ENCODE measurements at places on chromosomes 6 and 20. TPM values are rescaled to one million over a fixed set of nuclear protein-coding genes. Genes with fewer than 3 reads are reported as not detected.

The ABHD16B gene
- not detected for total RNA-seq

The ZC3H12D gene
- total RNA-seq = 1.1 TPM

The RIMS1 gene
- 4.2 TPM for total RNA-seq

The TBC1D20 gene
- total RNA-seq = 21.4 TPM

The VARS1 gene
- 22.0 TPM for total RNA-seq

- no peak for DNase-seq
Observed at GRCh38 chr20:14777591-14777990, 440.2 kb upstream of the FLRT3 start.

DNA sequence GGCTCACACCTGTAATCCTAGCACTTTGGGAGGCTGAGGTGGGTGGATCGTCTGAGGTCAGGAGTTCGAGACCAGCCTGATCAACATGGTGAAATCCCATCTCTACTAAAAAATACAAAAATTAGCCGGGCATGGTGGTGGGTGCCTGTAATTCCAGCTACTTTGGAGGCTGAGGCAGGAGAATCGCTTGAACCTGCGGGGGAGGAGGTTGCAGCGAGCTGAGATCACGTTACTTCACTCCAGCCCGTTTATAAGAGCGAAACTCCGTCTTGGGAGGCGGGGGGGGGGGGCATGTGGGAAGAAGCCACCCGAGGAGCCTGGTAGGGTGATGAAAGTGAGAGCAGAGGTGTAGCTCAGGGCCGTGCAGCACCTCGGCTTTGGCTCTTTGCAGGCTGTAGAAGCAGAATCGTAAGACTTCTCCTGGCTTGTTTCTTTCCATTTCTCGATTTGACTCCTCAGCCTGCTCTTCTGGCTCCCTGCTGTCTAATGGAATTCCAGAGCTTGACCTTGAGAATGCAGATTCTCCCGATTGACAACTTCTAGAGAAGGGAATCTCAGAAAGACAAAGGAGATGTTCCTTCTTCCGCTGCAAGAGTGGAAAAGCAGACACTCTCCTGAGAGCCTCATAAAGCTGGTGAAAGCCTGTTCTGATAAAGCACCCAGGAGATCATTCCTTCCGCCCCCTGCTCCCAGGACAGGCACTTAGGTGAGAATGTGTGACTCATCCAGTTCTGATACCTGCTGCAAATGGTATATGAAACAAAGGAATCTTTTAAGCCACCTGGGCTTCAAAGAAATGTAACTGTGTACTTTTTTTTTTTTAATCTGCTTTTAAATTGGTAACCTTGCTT is 26.0 kb upstream of the PPP1R16B start:
- no peak for DNase-seq

DNA sequence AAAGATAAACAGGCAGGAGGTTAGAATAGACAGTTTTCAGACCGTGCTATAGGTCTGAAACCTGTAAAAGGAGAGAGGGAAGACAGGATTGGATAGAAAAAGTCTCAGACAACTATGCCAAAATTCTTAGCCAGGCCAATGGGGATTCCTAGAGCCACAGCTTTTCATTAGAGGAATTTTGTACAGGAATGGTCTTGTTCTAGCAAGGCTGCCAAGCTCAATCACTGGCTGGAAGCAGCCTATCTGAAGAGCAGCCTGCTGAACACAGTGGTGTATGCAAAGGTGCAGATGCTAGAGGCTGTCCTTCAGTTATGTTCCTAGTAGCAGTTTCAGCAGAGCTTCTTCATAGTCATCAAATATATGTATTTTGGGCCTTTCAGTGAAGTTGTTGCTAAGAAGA is 313.1 kb downstream of the GRIK2 start:
- no peak for DNase-seq

- no peak for DNase-seq
Observed at GRCh38 chr6:169847901-169848311, 96.5 kb downstream of the ERMARD start.

DNA sequence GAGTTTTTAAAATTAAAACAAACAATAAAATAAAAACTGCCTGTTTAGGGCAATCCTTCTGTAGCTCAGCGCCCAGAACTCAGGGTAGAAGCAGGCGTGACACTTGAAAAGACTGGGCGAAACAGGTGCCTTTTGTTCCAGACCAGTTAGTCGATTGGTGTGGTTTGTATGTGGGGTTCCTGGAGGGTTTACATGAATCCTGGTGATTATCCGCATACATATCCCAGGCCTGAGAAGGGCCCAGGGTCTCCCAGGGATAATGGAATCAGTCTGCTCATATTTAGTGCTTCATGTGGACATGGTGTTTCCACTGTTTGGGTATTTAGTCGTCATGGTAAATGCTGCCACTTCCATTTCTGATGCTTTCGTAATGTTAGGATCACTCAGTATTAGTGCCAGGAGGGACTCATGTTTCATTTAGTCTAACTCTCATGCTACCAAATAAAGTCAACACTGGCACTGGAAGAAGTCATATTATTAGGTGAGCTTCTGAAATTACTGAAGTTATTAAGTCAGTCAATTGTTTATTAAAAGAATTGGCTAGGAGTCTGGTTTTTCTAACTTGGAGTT is 116.5 kb downstream of the SAMD5 start:
- no peak for DNase-seq

GRCh38 chr20:4637081-4637797 is 84.5 kb upstream of the PRND start:
- no peak for DNase-seq

GRCh38 chr6:16698997-16699868 is 62.0 kb downstream of the ATXN1 start:
- DNase-seq = no peak

DNA sequence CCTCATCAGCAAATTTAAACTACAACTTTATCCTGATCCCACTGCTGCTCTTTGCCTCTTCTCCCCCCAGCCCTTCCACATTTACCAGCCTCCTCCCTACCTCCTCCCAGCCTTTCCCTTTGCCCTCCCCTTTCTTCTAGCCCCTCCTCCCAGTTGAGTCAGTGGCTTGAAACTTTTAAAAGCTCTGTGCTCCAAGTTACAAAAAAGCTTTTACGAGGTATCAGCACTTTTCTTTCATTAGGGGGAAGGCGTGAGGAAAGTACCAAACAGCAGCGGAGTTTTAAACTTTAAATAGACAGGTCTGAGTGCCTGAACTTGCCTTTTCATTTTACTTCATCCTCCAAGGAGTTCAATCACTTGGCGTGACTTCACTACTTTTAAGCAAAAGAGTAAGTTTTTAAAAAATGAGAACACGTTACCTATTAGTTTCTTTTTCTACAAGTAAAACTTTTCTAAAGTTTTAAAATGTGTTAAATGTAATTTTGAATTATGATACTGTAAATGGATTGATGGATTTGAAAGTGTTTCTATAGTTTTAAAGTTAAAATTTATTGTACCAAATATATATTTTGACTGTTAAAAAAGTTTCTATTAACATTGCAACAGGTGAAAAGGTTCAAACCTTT is at the start of gene GJA1:
TSS of gene GJA1 (plus strand) at position 203 of the 626 bp plus-strand sequence. CDS start 11,202 bp downstream, outside the sequence.
- no peak for DNase-seq

DNA sequence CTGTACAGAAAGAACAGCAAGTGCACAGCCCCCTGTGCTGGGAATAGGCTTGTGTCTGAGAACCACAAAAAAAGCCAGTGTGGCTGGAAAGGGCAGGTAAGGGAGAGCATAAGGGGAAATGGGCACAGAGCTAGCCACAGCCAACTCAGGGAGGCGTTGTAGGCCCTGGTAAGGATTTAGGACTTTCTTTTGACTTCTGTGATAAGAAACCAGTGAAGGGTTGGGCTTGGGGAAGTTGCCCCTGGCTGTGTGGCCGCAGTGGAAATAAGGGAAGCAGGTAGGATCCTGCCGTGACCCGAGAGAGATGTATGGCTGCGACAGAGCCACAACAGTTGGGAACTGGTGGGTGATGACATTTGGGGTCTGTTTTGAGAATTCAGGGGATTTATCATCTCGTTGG is 30.0 kb upstream of the PHACTR2 start:
- DNase-seq = no peak

- no peak for DNase-seq
Observed at GRCh38 chr6:92723390-92723931, 695.9 kb downstream of the EPHA7 start.

DNA sequence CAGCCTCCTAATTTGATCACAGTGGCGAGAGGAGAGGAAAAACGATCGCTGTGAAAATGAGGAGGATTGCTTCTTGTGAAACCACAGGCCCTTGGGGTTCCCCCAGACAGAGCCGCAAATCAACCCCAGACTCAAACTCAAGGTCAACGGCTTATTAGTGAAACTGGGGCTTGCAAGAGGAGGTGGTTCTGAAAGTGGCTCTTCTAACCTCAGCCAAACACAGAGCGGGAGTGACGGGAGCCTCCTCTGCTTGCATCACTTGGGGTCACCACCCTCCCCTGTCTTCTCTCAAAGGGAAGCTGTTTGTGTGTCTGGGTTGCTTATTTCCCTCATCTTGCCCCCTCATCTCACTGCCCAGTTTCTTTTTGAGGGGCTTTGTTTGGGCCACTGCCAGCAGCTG is 28.7 kb downstream of the SAYSD1 start:
- no peak for DNase-seq

GRCh38 chr6:139327038-139327437 is 35.2 kb upstream of the TXLNB start:
- no peak for DNase-seq

- DNase-seq = no peak
Observed at GRCh38 chr20:58731192-58731591, 38.6 kb downstream of the NPEPL1 start.

DNA sequence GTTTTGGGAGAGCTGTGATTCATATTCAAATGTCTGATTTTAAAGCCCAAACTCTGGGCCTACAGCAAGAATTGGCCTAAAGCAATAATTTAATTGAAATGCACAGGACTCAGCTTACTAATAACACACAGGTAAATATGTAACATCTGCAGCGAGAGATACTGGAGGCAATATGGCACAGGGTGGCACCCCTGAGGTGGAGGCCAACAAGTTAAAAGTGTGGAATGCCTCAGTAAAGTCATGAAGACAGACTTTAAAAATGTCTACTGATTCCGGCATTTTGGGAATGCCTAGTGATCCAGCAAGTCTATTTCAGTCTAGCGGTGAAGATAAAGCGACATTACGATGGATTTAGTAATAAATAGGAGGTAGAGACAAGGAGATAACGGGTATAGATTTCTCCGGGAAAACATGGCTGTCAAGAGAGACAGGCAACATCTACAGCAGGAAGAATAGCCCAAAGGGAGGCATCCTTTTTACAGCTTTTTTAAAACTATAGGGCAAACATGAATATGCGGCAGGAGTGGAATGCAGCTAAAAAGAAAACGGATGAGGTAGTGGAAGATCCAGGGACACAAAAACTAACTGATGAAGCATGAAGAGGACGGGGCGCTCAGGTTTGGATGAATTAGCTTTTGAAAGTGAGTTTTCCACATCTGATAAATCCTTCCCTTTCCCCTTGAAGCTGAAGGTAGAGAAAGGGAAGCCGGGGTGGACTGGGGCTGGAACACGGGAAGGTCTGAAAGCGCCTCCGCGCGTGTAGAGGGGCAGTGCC is 1.2 kb downstream of the NANP start:
- no peak for DNase-seq

- no peak for DNase-seq
Observed at GRCh38 chr6:26332843-26333242, 32.2 kb upstream of the BTN3A2 start.
